Amniotic stem cell (primary cell): ENCODE measurements at places on chromosomes 5 and 9.

GRCh38 chr5:153791339-153791738, 247.4 kb downstream of the FAM114A2 start:
- DNase-seq, result no peak

GRCh38 chr5:133052317-133053175, 733 bp downstream of the HSPA4 start:
- DNase-seq, result peak; percentile 8

GRCh38 chr5:173707392-173707791, 90.9 kb upstream of the BOD1 start:
- no peak for DNase-seq

GRCh38 chr5:101673120-101673519, 623.0 kb downstream of the SLCO4C1 start:
- DNase-seq, result no peak

DNA sequence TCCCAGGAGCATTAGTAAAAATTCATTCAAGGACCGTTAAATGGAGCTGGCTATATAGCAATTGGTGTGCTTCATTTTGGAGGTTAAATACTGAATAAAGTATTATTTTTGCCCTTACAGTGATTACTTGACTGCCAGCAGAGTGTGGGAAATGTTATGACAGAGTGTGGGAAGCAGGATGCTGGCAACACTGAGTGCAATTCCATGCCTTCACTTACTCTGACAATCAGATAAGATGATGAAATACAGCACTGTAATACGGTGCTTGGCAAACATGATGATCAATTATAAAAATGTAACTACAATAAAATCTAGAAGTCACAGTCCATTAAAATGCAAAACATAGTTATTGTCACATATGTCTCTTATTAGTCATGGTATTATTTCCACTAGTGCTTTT, 651.3 kb downstream of the PTPRD start:
- DNase-seq, result no peak

GRCh38 chr9:126618585-126619360, 5.0 kb downstream of the LMX1B start:
- no peak for DNase-seq

GRCh38 chr5:153404747-153405146, 85.7 kb upstream of the GRIA1 start:
- no peak for DNase-seq

DNA sequence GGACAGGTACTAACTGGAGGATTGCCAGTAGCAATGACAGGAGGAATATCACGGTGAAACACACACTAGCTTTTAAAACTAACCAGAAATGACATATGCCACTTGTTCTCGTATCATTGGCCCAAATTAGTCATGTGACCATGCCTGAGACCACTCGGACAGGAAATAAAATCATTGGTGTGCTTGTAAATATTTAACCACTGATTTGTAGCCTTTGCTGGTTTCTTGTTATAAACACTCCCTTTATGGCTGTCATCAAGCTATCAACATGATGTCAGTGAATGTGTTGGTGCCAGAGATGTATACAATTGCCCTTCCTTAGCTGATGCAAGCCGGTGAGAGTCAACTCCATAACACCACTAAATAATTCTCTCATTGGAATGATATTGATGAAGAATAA, 123.7 kb upstream of the ANKH start:
- no peak for DNase-seq

DNA sequence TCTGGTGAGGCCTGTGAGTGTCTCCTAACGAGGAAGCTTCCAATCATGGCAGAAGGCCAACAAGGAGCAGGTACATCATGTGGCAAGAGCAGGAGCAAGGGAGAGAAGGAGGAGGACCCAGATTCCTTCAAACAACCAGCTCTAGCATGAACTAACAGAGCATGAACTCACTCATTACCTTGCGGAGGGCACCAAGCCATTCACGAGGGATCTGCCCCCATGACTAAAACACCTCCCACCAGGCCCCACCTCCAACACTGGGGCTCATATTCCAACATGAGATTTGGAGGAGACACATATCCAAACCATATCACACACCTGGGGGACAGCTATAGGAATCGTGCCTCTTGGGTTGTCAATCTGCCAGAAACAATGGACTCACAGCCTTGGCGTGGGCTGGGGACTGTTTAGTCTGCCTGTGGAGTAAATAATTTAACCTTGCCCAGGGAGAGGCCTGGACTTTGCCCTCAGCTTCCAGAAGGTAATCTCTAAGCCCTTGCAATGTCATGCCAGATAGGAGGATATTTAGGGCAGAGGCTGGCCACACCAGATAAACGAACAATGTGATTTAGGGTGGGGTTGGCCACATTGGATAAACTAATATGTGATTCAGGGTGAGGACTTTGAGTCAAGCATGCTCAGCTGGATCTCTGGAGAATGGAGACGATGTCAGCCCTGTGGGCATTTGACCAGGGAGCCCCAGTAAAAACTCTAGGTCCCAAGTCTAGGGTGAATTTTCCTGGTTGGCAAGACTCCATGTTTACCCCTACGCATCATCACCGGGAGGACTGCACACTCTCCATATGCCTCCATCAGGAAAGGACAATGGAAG, 13.6 kb upstream of the VDAC1 start:
- no peak for DNase-seq

DNA sequence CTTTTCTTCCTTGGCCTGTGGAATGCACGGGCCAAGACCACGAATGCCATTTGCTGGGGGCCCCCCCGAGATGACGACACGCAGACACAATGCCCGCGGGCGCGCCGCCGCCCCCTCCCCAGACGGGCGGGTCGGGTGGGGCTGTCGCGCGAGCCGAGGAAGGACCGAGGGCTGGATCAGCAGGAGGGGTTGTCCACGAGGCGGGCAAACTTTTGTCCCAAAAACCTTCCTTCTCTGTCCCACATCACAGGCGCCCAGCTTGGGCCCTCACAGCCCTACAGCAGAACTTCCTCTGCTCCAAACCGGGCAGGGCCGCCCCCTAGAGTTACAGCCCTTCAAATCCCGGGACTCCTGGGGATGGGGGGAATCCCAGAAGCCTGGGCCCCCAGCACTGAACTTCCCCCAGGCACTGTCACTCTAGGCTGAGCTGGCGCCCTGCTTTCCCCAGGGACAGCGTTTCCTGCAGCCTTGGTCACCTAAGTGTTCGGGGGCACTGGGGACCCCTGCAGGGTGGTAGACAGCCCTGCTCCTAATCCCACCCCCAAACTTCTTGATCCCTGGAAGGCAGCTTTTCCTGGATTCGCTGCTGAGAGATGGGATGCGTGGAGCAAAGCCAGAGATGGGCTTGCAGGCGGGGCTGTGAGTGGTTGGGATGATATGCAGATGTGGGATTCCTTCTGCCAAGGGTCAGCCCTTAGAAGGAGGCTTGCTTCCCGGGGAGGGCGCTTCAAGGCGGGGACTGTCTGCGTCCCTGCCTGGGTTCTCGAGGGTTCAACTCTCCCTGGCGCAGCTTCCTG, 980 bp downstream of the COL5A1 start:
- peak; percentile 62 for DNase-seq

DNA sequence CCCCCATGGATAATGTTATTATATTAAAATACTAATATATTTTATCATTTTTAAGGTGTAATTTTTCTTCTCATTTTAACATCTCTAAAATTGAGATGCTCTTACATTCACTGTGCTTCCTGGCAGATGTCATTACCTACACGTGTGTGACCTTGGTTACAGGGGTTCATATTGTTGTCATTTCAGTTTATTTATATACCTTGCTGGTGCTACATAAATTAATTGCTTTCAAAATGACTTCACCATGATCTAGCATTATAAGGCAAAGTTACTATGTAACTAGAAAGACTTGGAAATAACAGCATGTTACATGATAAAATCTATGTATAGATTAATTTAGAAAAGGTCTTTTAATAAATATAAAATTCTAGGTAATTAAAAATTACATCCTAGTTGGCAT, 60.9 kb downstream of the ARHGEF28 start:
- no peak for DNase-seq

DNA sequence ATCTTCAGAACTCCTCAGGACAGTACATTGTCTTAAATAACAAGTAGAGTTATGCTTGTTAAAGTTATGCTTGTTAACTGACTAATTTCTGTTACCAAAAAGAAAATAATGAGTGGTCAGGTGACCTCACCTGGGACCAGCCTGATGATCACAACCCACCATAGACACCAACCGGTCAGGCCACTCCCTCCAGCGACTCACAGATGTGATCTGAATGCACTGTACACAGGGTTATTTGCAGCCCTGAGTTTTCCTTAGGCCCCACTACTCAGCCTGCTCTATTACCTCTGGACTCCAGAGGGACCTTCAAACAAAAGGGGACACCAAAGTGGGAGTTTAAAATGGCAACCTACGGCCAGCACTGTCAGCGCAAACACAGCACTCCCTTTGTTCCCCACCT, 55.3 kb downstream of the ARSB start:
- DNase-seq, result no peak

DNA sequence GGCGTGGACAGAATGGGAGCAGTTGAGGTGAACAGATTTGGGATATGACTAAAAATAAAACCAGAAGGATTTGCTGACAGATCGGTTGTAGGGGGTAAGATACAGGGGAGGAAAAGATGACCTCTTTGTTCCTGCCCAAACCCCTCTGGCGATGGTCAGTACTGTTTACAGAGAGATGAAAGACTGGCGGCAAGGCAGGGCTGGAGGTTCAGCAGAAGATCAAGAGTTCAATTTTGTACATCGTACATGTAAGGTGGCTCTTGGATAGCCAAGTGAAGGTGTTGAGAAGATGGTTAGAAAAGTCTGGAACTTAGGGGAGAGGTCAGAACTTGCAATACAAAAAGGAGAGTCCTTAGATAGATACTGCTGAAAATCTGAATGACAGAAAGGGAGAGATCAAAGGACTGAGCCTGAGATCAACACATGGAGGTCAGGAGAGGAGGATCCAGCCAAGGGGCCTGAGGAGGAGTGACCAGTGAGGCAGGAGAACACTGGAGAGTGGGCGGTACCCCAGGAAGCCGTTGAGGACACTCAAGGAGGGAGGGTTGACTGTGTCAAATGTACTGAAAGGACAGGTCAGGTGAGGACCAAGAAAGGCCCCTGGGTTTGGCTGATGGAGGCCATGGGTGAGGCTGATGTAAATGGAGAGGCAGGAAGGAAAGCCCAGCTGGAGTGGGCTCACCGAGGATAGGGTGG, 7.1 kb downstream of the IL4 start:
- DNase-seq, result no peak

GRCh38 chr5:172411484-172412072, 42.7 kb downstream of the SH3PXD2B start:
- no peak for DNase-seq

- DNase-seq, result no peak
These were observed 142.6 kb downstream of the PBX3 start for GRCh38 chr9:125889476-125890419.

- DNase-seq, result no peak
These were observed 82.1 kb upstream of the ALDH1A1 start for GRCh38 chr9:73034962-73035361.

DNA sequence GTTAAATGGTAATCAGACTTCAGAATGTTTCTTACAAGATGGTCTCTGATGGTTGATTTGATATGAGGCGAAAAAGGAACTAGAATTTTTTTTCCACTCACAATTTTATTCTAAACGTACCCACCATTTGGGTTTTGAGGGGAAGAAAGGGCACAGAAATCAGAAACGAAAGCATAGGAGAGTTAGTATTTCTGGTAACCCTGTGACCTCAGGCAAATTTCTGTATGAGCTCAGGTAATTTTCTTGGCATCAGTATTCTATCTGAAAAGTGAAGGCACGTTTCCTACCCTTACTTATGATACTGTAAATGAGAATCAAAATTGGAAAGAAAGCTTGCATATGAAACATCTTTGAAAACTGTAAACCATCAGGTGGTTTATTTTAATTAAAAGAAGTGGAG, 26.5 kb downstream of the TMEFF1 start:
- DNase-seq, result no peak

DNA sequence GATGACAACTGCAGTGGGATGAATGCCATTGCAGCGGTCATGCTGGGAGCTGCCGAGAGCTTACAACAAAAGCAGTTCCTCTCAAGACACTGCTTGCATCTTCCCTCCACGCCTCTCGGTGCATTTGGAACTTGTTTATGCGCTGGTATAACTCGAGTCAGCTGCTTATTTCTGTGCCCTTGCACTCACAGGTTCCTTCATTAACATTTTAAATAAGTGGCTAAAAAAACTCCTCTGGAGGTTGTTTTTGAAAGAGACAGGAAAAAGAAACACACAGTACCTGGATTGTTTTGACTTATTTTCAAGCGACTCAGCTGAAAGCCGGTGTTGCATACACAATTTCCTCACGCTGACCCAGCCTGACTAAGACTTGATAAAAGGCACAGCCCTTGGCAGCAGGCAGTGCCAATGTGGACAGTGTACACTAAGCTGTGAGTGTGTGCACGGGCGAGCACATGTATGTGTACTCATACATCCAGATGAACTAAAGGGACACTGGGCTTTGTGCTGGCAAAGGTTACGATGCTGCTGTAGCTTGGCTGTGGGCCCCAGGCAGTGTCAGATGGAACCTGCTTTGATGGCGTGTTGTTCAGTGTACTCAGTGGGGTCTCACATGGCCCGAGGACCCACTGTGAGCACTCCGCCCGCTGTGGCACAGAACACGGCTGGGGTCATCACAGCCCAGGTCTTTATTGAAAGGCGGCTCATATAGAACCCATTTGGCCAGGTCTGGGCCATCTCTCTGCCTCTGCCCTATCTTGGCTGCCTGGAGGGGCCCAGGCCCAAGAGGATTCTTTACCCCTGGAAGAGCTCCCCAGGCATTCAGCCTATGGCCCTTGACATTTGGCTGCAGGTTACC, 92.3 kb downstream of the ANKRD33B start:
- no peak for DNase-seq

DNA sequence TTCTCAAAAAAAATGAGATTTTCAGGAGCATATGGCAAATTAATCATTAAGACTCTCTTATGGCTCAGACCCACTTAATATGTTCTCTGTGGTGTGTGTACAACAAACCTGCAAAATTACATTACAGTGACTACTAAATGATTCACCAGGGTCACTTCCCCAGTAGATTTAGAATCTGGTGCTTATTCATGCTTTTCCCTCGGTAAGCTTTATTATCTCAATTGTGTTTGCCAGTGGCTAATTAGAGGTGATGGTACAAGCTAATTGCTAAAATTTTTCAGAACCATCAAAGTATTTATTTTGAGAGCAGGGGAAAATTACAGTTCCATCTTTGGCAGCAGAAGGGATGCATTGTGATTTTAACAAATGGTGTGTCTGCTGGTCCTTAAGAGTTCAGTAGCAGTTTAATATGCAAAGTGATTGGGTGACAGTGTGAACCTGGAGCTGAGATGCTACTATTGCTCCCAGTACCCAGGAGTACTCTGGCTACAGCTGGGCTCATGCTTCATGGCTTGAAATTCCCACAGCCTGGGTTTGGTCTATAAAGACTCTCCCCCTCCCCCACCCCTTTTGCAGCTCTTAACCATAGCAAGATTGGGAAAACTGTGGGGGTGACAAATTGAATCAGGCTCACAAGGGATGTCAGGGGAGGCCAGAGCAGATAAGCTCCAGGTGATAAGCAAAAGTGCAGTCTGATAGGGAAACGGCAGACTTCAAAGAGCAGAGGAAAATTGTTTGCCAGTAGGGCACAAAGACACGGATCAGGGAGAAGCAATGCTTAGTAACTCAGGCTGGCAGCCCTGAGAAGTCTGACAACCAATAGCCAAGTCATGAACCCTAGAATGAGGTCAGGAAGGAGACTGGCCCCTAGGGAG, 92.8 kb upstream of the RAD23B start:
- DNase-seq, result no peak

GRCh38 chr5:12920527-12920926, 1016.3 kb upstream of the CTNND2 start:
- DNase-seq, result no peak
